ENCODE measurements at places on chromosomes 7 and 10. TPM values are rescaled to one million over a fixed set of nuclear protein-coding genes. Genes with fewer than 3 reads are reported as not detected.

DNA sequence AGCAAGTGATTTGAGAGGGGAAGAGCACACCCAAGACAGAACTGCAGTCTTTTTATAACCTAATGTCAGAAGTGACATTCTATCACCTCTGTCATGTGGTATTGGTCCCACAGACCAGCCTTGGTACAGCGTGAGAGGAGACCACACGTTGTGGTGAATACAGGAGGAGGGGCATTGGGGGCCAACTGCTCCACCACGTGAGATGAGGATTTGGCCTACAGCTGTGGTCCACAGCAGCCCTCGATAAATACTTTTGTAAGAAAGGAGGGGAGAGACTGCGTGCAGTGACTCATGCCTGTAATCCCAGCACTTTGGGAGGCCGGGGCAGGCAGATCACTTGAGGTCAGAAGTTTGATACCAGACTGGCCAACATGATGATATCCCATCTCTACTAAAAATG, 243.1 kb downstream of the FGFR2 start:
- H3K27me3 ChIP-seq, result no peaks in the 10 kb centered on the region
- DNase-seq, result no peak
- no peaks in the 10 kb centered on the region for H3K4me1 ChIP-seq
- H3K4me3 ChIP-seq, result no peak overlapping the region
- no peaks in the 10 kb centered on the region for H3K36me3 ChIP-seq
- no peak overlapping the region for H3K27ac ChIP-seq

GRCh38 chr7:10940704-10941355, 32.8 kb upstream of the PHF14 start:
- H3K27ac ChIP-seq, result peak overlapping the region; percentile 75
- DNase-seq, result no peak
- peak overlapping the region; percentile 96 for H3K4me3 ChIP-seq
- peaks cover 20% of the 10 kb centered on the region for H3K36me3 ChIP-seq
- peaks cover 10% of the 10 kb centered on the region for H3K4me1 ChIP-seq

DNA sequence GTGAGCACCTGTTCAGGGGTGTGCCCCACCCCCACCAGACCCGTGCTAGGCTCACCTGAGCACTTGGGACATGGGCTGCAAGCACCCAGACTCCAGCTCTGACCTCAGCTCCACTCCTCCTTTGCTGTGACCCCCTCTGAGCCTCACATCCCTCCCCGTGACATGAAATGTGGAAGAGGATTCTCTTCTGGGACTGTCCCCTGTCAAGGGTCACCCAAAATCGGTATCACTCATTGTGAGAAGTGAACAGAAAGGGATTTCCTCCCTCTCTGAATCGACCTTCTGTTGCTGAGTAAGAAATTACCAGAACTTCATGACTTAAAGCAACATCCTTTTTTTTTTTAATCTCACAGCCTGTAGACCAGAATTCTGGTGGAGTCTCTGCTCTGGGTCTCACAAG, 6.2 kb upstream of the CHST15 start:
- DNase-seq, result no peak
- H3K4me1 ChIP-seq, result no peaks in the 10 kb centered on the region
- peaks cover 14% of the 10 kb centered on the region for H3K27me3 ChIP-seq

- H3K27ac ChIP-seq, result no peak overlapping the region
- H3K36me3 ChIP-seq, result no peaks in the 10 kb centered on the region
- no peaks in the 10 kb centered on the region for H3K27me3 ChIP-seq
Measured at GRCh38 chr7:44157116-44158080, 16.3 kb upstream of the MYL7 start.

DNA sequence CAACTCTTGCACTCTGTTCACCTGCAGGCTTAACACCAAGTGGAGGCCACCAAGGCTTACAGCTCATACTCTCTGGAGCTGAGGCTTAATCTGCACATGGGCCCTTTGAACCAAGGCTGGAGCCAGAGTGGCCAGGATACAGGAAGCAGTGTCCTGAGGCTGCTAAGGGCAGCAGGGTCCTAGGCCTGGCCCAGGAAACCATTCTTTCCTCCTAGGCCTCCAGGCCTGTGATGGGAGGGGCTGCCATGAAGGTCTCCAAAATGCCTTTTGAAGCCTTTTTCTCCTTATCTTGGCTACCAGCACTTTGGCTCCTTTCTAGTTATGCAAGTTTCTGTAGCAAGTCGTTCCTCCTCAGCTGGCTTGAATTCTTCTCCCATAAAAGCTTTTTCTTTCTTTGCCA, 68.0 kb upstream of the GNAI1 start:
- DNase-seq, result no peak
- no peaks in the 10 kb centered on the region for H3K4me1 ChIP-seq
- no peak overlapping the region for H3K4me3 ChIP-seq
- no peaks in the 10 kb centered on the region for H3K36me3 ChIP-seq

GRCh38 chr7:106966121-106966520, 78.4 kb upstream of the PRKAR2B start:
- peaks cover 8% of the 10 kb centered on the region for H3K27me3 ChIP-seq
- H3K4me3 ChIP-seq, result no peak overlapping the region
- no peak for DNase-seq
- no peaks in the 10 kb centered on the region for H3K36me3 ChIP-seq
- H3K4me1 ChIP-seq, result no peaks in the 10 kb centered on the region

GRCh38 chr10:99859585-99859984, 77.1 kb downstream of the ABCC2 start:
- H3K27ac ChIP-seq, result no peak overlapping the region
- no peaks in the 10 kb centered on the region for H3K27me3 ChIP-seq
- H3K4me1 ChIP-seq, result no peaks in the 10 kb centered on the region
- H3K36me3 ChIP-seq, result no peaks in the 10 kb centered on the region

GRCh38 chr7:117118579-117119180, 165.4 kb downstream of the ST7 start:
- no peaks in the 10 kb centered on the region for H3K4me1 ChIP-seq
- DNase-seq, result no peak
- H3K4me3 ChIP-seq, result no peak overlapping the region
- H3K36me3 ChIP-seq, result no peaks in the 10 kb centered on the region
- no peaks in the 10 kb centered on the region for H3K27me3 ChIP-seq

- no peak for DNase-seq
- H3K27ac ChIP-seq, result no peak overlapping the region
- H3K4me3 ChIP-seq, result no peak overlapping the region
Measured at GRCh38 chr10:35852721-35853120, 210.6 kb upstream of the FZD8 start.

DNA sequence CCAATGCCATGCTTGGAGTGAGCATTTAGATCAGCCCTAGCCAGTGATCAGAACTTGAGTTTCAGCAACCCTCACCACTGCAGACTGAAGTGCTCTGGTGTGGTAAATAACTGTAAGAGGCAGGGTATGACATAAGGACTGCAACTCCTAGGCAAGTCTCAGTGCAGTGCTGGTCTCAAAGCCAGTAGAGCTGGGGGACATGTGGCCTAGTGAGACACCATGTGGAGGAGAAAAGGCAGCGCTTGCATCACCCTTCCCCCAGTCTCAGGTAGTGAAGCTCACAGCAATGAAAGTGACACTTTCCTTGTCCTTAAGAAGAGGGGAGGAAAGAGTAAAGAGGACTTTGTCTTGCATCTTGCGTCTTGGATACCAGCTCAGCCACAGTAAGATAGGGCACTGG, 386.8 kb upstream of the POT1 start:
- no peaks in the 10 kb centered on the region for H3K27me3 ChIP-seq
- H3K27ac ChIP-seq, result no peak overlapping the region
- H3K36me3 ChIP-seq, result no peaks in the 10 kb centered on the region
- H3K4me1 ChIP-seq, result no peaks in the 10 kb centered on the region
- DNase-seq, result no peak

DNA sequence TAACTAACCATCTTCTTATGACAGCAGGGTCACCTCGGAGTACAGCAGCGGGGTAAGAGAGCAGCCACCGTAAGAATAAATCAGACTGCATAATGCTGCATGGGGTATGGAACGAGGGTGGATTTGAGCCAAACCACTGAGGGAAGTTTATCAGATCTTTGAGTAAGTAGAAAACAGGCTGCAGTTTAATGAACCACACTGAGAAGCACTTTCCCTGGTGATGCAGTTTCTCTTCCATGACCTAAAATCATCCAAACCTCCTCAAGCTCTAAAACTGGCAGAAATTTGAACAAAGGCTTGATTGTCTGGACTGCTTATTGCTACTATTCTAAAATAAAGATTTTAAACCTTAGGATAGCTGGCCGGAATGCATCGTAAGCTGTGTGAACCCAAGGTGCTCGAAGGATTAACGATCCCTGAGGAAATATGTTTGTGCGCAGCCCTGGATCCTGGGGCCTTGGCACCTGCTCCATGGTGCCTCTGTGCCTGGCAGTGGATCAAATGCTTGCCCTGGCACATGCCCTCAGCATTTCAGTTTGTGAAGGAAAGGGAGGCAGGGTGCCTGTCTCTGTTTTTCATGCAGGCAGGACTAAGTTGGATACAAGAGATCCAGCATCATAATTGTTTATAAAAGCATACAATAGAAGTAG, 322.7 kb downstream of the LHFPL3 start:
- no peak overlapping the region for H3K4me3 ChIP-seq
- no peak for DNase-seq
- no peaks in the 10 kb centered on the region for H3K36me3 ChIP-seq

- H3K4me1 ChIP-seq, result peaks cover 73% of the 10 kb centered on the region
- H3K36me3 ChIP-seq, result no peaks in the 10 kb centered on the region
- no peak for DNase-seq
Measured at GRCh38 chr10:3763852-3764625, 21.0 kb downstream of the KLF6 start.

DNA sequence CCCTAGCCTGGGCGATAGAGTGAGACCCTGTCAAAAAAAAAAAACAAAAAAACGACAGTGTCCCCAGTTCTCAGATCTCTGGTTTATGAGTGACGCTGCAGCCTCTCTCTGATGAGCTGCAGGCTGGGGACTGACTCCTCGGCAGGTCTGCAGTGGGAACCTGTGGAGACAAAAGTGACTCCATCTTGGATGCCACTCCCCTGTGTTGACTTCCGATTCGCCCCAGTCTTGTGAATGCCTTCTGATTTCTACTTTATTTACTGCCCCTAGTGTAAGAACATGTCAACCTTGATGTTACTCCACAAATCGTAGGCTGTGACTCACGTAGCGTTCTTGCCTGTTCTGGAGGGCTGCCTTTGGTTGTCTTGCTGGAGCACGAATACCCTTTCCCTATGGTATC, 6.2 kb downstream of the TACR2 start:
- peaks cover 26% of the 10 kb centered on the region for H3K4me1 ChIP-seq
- no peaks in the 10 kb centered on the region for H3K27me3 ChIP-seq
- H3K36me3 ChIP-seq, result peaks cover 3% of the 10 kb centered on the region
- no peak overlapping the region for H3K4me3 ChIP-seq
- H3K27ac ChIP-seq, result no peak overlapping the region

DNA sequence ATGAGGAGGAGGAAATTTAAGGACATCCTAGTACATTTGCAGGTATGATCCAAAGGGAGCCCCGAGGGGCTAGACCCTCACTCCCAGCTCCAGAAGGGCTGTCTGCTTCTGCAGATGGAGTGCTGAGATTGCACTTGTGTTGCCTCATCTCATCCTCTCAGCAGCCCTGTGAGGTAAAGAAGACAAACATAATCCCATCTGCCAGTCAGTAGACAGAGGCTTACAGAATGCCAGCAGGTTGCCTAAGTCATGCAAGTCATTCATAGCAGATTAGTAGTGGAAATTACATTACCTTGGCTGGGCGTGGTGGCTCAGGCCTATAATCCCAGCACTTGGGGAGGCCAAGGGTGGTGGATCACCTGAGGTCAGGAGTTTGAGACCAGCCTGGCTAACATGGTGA, 45.4 kb downstream of the BLVRA start:
- peaks cover 43% of the 10 kb centered on the region for H3K36me3 ChIP-seq
- no peak for DNase-seq
- no peaks in the 10 kb centered on the region for H3K27me3 ChIP-seq
- H3K27ac ChIP-seq, result no peak overlapping the region

- no peak overlapping the region for H3K4me3 ChIP-seq
- no peaks in the 10 kb centered on the region for H3K27me3 ChIP-seq
- no peak for DNase-seq
- H3K36me3 ChIP-seq, result no peaks in the 10 kb centered on the region
Measured at GRCh38 chr10:110540031-110540430, 27.5 kb upstream of the SMC3 start.

- no peak overlapping the region for H3K4me3 ChIP-seq
- H3K27me3 ChIP-seq, result no peaks in the 10 kb centered on the region
- no peak for DNase-seq
Measured at GRCh38 chr10:114437473-114438292, 33.4 kb upstream of the AFAP1L2 start.

DNA sequence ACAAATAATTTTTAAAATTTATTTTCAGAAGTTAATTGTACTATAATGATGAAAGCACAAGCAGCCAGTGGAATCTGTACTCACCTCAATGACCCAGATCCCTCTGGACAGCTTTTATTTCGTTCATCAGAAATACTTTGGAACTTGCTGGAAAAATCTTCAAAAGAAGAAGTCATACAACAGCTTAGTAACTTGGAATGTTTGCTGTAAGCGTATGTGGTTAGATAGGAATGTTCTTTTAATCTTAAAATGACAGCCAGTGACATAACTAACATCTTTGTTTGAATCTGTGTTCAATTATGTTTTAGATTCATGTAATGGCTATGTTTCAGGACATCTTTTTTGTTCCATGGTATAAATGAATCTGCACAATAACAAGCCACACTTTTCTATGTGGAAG, 26.8 kb downstream of the CFAP69 start:
- no peaks in the 10 kb centered on the region for H3K36me3 ChIP-seq
- no peaks in the 10 kb centered on the region for H3K27me3 ChIP-seq
- no peak overlapping the region for H3K27ac ChIP-seq
- DNase-seq, result no peak
- H3K4me3 ChIP-seq, result no peak overlapping the region

DNA sequence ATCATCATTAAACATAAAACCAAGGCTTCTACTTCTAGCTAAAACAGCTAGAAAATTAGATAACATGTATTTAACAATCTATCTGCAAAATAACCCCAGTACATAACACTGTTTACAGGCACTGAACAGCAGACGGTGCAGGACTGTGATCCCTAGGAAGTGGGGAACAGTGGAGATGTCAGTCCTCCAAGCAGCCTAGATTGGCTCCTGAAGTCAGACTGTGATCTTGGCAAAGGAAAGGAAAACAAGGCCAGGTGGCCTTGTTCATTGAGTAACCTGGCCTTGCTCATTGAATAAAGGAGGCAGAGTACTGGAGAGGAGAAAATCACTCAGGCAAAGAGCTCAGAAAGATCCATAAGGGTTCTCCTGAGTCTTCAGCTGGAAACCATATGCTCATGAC, 77.7 kb upstream of the DIP2C start:
- no peak for DNase-seq
- no peak overlapping the region for H3K4me3 ChIP-seq
- H3K36me3 ChIP-seq, result no peaks in the 10 kb centered on the region
- H3K27ac ChIP-seq, result no peak overlapping the region
- no peaks in the 10 kb centered on the region for H3K27me3 ChIP-seq
- no peaks in the 10 kb centered on the region for H3K4me1 ChIP-seq

- H3K27ac ChIP-seq, result no peak overlapping the region
- H3K4me1 ChIP-seq, result no peaks in the 10 kb centered on the region
- H3K4me3 ChIP-seq, result no peak overlapping the region
- DNase-seq, result no peak
- H3K36me3 ChIP-seq, result no peaks in the 10 kb centered on the region
Measured at GRCh38 chr7:46178661-46179060, 257.6 kb upstream of the IGFBP3 start.

Gene INSYN2A
- total RNA-seq, result not detected

Gene ZNF727
- total RNA-seq, result 0.89 TPM

Gene COL1A2
- total RNA-seq, result 0.33 TPM

Gene PNLIPRP3
- total RNA-seq, result not detected

Gene TEX36
- not detected for total RNA-seq

Gene VWA2
- total RNA-seq, result not detected

Gene SUN3
- total RNA-seq, result not detected
